CD4-positive, alpha-beta T cell treated with Interleukin-6 at 100 ng/mL for 8 hours (primary cell): ENCODE measurements at places on chromosomes 4 and X.

GRCh38 chr4:68349279-68349648 is 626 bp downstream of the YTHDC1 start:
- DNase-seq = no peak

DNA sequence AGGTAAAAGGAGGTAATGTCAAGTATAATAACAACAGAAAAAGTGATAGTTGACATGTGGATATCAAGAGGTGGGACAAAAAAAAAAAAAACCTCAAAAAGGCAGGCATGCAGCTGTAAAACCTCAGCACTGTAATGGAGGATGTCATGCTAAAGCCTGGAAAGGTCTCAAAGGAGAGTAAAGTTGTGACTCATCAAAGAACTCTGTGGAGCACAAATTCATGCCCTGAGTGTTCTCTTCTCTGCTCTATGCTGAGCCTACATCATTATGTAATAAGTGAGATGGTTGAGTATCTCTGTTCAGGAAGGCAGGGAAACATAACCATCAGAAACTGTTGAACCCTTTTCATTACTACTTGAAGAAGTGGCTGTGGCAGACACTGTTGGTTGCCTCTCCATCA is 597.8 kb downstream of the BCOR start:
- DNase-seq = no peak

GRCh38 chr4:183636923-183637322 is 22.1 kb downstream of the RWDD4 start:
- DNase-seq = no peak

GRCh38 chrX:66632981-66633380 is 5.9 kb downstream of the EDA2R start:
- no peak for DNase-seq

DNA sequence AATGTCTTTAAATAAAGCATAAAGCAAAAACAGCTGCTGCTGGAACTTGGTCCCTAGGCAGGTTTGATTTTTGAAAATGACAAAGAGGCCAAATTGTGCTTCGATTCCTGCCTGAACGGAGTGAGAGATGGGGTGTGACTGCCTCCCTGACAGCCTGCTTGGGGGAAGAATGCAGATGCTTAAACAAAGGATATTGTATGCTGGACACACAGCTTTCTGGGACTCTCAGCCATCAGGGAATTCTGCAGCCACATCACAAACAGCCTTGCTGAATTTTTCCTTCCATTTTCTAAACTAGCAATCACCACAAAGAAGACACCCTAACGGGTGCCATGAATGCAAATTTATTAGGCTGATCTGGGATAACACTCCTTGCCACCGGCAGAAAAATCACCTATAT is 83.9 kb upstream of the CPEB2 start:
- DNase-seq = no peak

DNA sequence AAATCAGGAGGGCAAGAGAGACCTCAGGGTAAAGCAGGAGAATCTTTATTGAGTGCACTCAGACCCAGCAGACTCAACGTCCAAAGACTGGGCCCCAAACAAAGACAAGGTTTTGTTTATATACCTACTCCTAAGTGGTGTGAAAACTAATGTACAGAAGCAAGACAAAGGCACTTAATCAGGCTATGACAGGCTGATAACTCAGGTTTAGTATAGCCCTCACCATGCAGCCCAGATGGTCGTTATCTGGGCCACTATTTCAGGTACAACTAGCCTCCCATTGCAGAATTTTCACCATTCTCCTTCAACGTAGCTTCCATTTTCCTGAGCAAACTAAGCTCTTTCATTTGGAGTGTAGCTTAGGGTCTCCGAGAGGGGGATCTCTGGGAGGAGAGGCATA is 36.9 kb downstream of the SULT1E1 start:
- no peak for DNase-seq

DNA sequence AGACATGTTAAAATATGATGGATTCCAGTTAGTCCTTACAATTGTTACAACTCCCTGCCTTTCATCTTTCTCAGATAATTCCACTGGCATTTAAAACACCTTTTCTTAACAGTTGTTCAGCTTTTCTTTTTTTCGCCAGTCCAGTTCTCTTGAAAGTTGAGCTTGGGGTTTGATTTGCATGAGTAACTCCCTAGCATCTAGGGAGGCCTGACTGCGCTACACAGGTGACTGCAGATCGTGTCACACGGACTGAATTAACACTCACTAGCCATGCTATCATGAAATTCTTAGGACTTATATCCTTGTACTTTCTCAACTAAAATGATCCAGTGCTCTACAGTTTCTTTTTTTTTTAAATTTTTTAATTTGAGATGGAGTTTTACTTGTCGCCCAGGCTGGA is 69.8 kb downstream of the ARHGAP24 start:
- DNase-seq = no peak

- DNase-seq = no peak
Measured at GRCh38 chrX:44010626-44011025, 37.4 kb upstream of the NDP start.

GRCh38 chrX:34764852-34765361 is 107.8 kb upstream of the TMEM47 start:
- DNase-seq = no peak

DNA sequence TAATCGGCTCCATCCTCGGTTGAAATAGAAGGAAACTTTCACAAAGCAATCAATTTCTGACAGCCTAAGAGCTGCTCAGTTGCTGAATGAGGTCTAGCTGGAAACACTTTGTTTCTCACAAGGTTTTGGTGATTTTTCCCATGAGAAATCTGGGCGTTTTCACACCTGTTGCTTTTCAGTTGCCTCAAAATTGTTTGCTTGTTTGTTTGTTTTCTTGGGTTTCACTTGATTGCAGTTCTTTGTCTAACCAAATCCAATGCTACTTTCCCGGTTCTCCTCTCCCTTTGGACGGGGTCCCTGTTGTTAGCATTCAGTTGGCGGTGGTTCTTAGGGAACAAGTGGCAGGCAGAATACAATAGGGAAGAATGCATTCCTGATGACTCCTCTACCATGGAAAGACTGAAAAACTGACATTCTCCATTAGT is 135.5 kb downstream of the PALLD start:
- no peak for DNase-seq

DNA sequence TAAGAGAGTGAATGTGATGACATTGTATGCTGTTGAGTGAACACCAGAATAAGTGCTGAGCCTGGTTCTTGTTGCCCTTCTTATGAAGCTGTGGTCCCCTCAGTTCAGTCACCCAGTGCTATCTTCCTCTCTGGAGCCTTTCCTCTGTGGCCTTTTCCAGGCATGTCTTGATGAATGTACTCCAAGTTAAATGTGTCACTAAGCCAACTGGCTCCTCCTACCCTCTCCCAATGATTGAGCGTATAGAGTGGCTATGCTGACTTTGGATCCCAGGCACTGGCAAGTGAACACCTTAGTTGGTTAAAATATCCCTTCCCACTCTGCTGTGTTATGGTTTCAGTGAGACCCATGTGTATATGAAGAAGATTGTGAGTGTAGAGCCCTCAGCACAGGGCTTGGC is 134.1 kb upstream of the MAMLD1 start:
- no peak for DNase-seq
